Motor neuron (in vitro differentiated cells): ENCODE measurements at places on chromosomes 3 and 15. TPM values are rescaled to one million over a fixed set of nuclear protein-coding genes. Genes with fewer than 3 reads are reported as not detected.
A peak's percentile ranks its signal among the peaks of the same experiment; 100 is the strongest.

Gene ZNF619
- total RNA-seq: 1.3 and 1.8 TPM in 2 replicates

Gene SCAANT1
- not detected in 2 replicates for total RNA-seq

Gene RSL24D1
- total RNA-seq: 90.5 and 98.4 TPM in 2 replicates

Gene CCDC13
- total RNA-seq: 1.0 and 1.6 TPM in 2 replicates

Gene DUOX1
- total RNA-seq: 2.9 and 3.6 TPM in 2 replicates

Gene COLQ
- 1.6 and 2.8 TPM in 2 replicates for total RNA-seq

Gene ZPLD1
- 0.89 and 1.4 TPM in 2 replicates for total RNA-seq

Gene PRICKLE2
- total RNA-seq: 12.6 and 12.8 TPM in 2 replicates

DNA sequence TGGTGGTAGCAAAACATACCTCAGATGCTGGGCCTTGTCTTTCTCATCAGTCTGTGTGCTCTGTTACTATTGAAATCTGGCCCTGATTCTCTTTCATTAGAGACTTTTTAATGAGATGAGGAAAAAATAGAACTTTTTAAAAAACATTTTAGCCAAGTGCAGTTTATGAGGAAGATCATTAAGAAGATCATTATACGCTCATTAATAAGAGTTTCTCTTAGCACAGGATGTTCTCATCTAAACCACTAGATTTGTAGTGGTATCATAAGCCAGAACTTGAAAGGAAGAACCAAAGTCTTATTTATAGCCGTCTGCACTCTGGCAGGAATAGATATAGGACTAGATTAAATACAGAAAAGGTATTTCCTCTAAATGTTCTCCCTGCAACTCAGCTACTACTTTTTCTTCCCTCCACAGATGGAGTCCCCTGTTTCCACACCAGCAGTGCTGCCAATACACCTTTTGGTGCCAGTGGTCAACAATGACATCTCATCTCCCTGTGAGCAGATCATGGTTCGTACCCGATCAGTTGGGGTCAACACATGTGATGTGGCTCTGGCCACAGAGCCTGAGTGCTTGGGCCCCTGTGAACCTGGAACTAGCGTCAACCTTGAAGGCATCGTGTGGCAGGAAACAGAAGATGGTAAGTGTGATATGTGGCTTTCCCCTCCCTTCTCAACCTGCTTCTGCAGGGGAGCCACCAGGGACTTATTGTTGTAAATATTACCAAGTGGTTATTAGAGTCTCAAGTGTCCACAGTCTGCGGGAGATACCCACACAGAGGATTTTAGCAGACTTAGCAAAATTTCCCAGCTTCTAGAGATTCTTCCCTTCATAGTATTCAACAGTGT is 152.8 kb downstream of the RBPMS2 start:
- ATAC-seq: no peak

GRCh38 chr3:67045711-67046465 is 47.8 kb downstream of the KBTBD8 start:
- no peak for ATAC-seq

GRCh38 chr3:115102046-115102445 is 45.0 kb downstream of the ZBTB20 start:
- no peak for ATAC-seq

- ATAC-seq: no peak
Observed at GRCh38 chr3:18224426-18224825, 200.7 kb downstream of the SATB1 start.

DNA sequence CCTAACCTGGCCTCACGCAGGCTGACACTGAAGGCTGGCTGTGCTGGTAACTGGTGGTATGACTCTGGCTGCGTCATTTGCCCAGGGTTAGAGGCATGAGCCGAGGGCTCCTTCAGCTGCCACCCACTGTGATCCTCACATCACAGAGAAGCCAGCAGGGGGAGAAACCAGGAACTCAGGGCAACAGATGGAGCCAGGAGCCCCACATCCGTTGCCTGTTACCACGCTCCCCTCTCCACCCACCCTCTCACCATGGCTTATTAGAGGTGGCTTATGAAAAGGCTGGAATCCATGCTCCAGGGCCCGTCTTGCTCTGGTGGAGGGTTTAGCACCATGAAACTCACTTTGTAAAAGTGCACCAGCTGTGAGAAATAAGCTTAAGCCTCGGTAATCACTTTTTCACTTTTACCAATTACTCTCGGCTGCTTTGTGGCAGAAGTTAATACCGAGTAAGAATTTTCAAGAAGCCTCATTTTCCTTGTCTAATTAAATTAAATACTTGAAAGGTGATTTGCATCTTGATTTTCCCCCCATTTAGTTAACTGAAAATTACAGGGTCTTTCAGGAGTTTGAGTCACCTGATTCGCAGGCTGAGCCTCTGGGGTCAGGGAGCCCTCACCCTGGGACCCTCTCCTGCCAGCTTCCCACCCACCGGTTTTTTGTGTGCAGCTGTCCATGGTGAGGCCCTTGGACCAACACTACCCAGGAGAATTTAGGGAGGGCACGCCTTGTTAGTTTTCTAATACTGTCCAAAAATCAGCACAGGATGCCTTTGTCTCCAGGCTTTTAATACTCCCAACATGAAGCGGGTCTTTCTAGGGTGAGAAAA is 60.9 kb downstream of the ASB7 start:
- ATAC-seq: no peak

DNA sequence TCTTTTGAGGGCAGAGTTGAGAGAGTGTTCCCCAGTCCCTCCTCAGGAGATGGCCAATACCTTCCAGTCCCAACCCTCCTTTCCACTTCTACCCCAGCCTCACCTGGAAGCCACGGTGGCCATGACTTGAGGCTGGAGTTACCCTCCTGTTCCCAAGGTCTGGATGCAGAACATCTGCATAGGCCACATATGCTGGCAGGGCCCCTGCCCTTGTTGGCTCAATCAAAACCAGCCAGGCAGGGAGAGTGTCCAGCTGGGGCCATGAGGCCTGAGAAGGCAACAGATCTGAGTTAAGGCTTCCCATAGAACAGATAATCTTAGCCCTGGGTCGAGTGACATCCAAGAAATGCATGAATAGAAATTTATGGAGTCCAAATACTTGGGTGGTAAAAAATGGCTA is 23.6 kb upstream of the VIPR1 start:
- no peak for ATAC-seq

DNA sequence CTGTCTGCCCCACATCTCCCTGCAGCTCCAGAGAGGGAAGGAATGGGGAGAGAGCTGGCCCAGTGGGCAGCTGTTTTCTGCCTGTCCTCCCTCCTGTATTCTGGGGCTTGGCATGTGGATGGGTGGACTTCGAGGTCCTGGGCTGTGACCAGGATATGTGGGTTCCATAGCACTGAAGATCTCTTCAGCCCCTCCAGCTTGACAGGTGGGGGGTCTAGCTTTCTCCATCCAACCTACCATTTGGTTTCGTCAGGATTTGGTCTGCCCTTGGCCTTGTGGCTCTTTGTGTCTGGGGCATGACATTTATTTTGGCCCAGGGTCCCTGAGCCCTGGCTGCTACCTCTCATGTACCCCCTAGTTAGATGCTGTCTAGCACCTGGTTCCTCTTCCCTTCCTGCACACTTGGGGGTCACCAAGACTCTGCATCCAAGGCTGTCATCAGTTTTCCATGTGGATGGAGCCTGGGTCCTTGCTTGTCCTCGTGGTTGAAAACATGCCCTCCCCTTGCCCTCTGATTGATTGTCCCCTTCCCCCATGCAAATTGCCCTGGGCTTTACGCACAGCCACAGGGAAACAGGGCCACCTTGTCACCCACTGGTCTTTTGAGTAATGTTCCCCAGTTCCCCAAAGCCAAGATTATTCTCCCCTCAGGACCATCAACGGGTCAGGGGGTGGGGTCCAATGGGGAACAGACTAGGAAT is 3.2 kb downstream of the EPHB3 start:
- no peak for ATAC-seq

DNA sequence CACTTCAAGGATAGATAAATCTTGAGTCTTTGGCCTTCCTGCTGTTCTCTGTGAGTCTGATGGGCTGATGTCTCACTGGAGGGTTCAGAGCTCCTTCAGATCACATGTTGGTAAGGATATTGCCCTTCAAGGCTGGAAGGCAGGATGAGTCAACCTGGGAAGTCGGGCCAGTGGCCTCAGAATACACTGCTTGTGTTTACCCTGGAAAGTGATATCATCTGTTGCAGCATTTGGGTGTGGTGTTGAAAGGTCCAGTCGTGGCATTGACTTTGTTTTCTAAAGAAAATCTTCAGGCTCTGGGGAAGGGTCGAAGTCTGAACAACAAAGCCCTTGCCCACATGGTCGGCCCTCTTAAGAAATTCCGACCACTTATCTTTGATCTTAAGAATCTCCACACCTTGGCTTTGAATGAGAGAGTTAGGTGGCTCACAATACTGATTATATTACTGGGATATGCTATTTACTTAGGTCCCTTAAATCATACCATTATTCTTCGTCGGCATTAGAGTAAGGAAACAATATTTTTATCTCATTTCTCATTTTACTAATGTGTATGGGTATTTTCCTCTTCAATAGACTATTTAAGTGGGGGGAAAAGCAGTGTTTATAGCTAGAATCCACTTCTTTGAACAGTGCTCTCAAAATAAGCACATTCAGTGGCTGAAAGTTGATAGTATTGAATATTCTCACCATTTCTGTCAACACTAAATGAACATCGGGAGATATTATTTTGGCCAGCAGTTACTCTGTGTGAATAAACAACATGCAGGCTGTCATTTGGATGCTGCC is 303.9 kb upstream of the RASGRP1 start:
- no peak for ATAC-seq

DNA sequence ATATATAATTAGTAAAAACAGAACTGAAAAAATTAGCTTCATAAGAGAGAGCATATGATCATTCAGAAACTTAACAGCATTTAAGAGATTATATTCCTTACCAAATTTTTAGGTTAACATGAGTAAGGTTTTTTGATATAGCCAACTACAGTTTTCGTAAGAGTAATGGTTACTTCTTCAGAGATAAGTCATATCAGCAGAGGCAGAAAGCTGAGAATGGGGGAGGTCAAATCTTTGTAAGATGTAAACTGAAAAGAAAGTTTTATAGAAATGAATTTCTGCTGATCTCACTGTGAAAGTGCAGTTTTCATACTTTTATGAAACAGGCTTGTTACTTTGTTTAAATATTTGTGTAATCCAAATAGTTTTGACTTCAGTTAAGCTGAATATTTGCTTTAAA is 193.3 kb downstream of the ZBTB20 start:
- ATAC-seq: no peak

DNA sequence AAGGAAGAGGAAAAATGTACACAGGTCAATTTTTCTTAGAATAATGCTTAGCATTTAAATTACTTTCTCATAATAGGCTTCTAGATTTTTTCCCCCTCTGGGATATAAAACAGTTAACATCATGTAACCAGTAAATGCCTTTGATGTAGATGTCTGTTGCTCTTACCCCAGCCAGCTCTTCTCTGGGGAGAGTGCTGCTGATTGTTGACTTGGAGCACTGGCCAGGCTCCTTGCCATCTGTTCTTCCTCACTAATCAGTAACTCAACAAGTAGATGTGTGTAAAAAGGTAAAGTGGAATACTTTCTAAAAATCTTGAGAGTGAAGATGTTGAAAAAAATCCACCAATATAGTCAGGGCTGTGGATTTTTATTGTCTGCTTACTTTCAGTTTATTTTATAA is 42.2 kb downstream of the RIOX2 start:
- no peak for ATAC-seq

DNA sequence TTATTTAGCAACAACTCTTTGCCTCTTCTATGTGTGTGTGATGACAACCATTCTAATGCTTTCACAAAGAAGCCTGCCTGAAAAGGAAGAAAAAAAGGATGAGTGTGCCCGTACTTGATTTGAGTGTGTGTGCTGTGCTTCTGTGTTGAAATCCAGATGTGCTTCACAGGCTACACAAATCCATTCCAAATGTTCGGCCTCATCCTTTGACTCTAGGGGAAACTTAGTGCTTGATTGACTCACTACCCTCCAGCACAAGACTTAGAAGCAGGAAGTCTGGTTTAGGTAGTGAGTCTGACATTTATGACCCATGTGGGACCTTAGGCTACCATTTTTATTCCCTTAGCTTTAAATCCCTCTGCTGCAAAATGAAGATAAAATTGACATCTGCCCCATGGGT is 108.8 kb upstream of the PLAAT1 start:
- no peak for ATAC-seq

DNA sequence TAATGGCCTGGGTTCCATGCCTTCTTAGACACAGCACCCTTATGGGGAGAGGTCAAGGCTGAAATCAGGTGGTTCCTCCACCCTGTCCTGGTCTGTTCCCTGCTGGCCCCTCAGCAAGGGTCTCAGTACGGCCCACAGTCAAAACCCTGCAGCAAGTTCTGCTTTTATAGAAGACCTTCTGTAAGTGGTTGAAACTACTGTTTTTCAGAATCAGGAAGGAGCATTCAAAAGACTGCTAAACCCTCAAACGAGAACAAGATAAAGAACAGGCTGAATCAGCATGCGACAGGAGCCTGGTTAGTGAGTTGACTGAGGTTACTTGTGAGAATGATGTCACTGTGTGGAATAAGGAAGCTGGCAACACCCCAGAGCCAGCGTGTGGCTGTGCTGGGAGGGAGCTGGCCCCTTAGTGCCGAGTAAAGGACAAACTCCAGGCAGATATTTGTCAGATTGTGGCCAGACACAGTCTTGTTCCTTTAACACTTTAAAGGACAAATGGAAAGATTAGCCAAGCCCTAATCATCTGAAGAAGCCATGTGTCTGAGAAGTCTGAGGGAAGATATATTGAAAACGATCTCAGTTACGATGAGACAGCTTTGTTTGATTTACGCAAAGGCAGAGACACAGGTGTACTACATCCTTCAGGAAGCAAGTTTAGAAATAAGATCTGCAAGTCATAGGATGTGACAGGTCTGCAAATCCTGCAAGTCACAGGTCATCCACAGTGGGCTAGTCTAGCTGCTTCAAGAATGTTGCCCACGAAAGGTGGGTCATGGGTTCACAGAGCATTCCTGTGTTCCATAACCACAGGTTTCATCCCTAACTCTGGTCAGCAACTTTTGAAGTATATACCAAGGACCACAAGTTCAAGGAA is 54.0 kb downstream of the B3GNT5 start:
- no peak for ATAC-seq

DNA sequence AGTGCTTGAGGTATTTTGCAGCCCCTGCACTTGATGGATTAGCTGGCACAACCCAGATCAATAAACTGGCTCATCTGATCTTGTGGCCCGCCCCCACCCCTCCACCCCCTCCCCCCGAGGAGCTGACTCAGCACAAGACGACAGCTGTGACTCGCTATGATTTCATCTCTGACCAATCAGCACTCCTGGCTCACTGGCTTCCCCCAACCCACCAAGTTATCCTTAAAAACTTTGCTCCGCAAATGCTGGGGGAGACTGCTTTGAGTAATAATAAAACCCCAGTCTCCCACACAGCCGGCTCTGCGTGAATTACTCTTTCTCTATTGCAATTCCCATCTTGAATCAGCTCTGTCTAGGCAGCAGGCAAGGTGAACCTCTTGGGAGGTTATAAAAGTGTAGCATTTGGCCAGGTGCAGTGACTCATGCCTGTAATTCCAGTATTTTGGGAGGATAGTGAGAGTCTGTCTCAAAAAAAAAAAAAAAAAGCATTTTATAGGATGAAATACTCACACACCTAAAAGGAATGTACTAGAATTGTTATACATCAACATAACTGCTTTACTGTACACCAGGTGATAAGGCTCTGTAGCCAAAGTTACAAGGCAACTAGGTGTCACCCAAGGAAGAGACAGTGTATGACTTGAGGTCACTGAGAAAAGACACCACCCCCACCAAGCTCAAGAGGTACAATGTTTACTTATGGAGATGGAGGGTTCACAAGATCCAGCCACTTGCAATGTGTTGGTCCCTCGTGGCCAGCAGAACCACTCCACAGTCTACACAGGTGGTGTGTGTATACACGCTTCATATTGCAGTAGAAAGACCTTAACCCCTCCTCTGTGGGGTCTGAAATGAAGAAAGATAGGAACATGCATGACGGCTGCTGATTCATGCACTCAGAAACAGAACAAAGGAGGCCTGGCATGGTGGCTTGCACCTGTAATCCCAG is 8.6 kb downstream of the ZNF445 start:
- peak; percentile 66 for ATAC-seq

- peak; percentile 80 for ATAC-seq
Observed at GRCh38 chr15:55652359-55652758, 64.2 kb upstream of the PYGO1 start.
